ENCODE measurements at places on chromosomes 1 and 21. TPM values are rescaled to one million over a fixed set of nuclear protein-coding genes. Genes with fewer than 3 reads are reported as not detected.

UQCRHL gene
- 1.0 TPM for total RNA-seq

AIM2 gene
- 0.46 TPM for total RNA-seq

LCE1F gene
- total RNA-seq = not detected

SNRPE gene
- 93.6 TPM for total RNA-seq

C1orf105 gene
- not detected for total RNA-seq

IFNLR1 gene
- total RNA-seq = not detected

MAP3K7CL gene
- total RNA-seq = 3.9 TPM

CHD5 gene
- 0.18 TPM for total RNA-seq

NTMT2 gene
- not detected for total RNA-seq

SHCBP1L gene
- total RNA-seq = not detected

CELA2A gene
- total RNA-seq = not detected

DYNLT5 gene
- total RNA-seq = 0.30 TPM

CLDN17 gene
- not detected for total RNA-seq

KRTAP7-1 gene
- total RNA-seq = not detected

ARTN gene
- total RNA-seq = 0.30 TPM

ZCCHC17 gene
- 40.1 TPM for total RNA-seq

PRDM15 gene
- total RNA-seq = 7.0 TPM

GABPB2 gene
- total RNA-seq = 10.1 TPM

PPIAL4G gene
- total RNA-seq = not detected

OPRD1 gene
- total RNA-seq = not detected

LTN1 gene
- total RNA-seq = 47.6 TPM

ILDR2 gene
- not detected for total RNA-seq

KRTAP10-7 gene
- total RNA-seq = not detected

FAM131C gene
- total RNA-seq = under 0.01 TPM

RBP7 gene
- total RNA-seq = not detected

ARHGAP29 gene
- 7.7 TPM for total RNA-seq

C1QC gene
- total RNA-seq = not detected

NBPF6 gene
- total RNA-seq = not detected

HSD3B1 gene
- total RNA-seq = not detected

KRTAP11-1 gene
- total RNA-seq = not detected

NTRK1 gene
- not detected for total RNA-seq

TSSK3 gene
- 0.30 TPM for total RNA-seq

NFASC gene
- 10.1 TPM for total RNA-seq

ATAD3A gene
- total RNA-seq = 24.1 TPM

PCSK9 gene
- 0.89 TPM for total RNA-seq

ERICH3 gene
- 0.05 TPM for total RNA-seq

DDR2 gene
- total RNA-seq = 189 TPM

LAMC1 gene
- total RNA-seq = 1,206 TPM

LCE6A gene
- total RNA-seq = not detected

LMOD1 gene
- total RNA-seq = 27.0 TPM

LIPI gene
- total RNA-seq = not detected

POU3F1 gene
- total RNA-seq = 0.09 TPM

AGMAT gene
- 1.5 TPM for total RNA-seq

UQCRH gene
- 710 TPM for total RNA-seq

MAN1C1 gene
- 0.65 TPM for total RNA-seq

ALX3 gene
- not detected for total RNA-seq

CHAF1B gene
- total RNA-seq = 0.89 TPM

TTC22 gene
- total RNA-seq = not detected

EXO5 gene
- total RNA-seq = 9.6 TPM

VPS26C gene
- total RNA-seq = 69.6 TPM

PGBD2 gene
- 11.9 TPM for total RNA-seq

LCE1A gene
- total RNA-seq = not detected

PTAFR gene
- 0.05 TPM for total RNA-seq

ADCY10 gene
- 0.05 TPM for total RNA-seq

C1orf50 gene
- 3.7 TPM for total RNA-seq

OR2L8 gene
- total RNA-seq = not detected

Measured in smooth muscle cell of the umbilical artery (primary cell).